ENCODE measurements at places on chromosomes 3 and 15.

GRCh38 chr3:45659661-45660566 is 29.3 kb upstream of the SACM1L start:
- no peak for DNase-seq

DNA sequence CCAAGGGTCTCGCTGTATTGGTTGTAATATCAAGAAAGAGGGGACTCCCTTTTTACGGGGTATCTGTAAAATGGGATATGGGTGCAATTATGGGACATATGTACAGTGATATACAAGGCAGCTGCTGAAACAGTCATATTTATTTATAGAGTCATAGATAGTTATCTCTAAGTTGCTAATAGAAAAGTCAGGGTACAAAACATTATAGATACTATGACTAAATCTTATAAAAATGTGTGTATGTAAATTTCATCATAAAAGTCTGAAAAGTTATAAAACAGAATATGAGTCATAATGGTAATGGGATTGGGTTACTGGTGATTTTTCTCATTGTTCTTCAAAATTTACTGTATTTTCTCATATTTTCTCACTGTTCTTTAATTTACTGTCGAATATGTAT is 344.9 kb upstream of the SLCO3A1 start:
- no peak for DNase-seq

DNA sequence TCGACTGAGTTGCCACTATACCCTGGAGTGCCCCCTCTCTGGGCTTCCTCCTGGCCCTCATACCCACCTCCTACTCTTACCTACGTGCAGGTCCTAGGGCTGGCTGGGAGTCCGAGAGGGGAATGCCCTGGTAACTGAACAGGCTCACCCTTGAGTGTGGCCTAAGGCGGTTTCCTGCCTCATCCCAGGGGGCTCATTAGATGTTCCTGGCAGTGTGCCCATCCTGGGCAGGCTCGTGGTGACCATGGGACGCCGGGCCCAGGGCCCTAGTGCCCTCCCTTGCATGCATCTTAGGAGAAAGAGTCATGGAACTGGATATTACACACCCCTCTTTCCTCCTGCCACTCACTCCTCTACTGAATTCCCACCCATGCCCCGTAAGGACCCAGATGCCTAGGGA is 2.8 kb downstream of the SEMA4B start:
- DNase-seq = no peak

GRCh38 chr15:28933710-28934445 is 48.1 kb downstream of the APBA2 start:
- DNase-seq = no peak

GRCh38 chr3:52379610-52380009 is 63.5 kb downstream of the DNAH1 start:
- DNase-seq = no peak

DNA sequence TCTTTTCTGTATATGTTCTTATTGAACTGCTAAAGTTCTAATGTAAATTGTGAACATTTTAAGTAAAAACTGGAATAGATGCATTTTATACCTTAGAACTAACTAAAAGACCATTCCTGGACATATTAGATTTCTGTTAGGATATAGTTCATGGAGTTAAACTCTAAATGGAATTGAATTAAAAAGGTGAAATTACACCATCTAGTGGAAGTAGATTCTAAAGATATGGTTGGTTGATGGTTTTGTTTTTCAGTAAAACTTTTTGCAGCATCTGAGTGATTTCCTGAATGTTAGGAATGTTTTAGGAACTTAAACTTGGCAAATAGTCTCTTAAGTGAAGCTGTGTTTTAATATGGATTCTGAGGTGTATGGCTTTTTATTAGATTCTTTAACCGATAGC is 96.8 kb downstream of the SLMAP start:
- DNase-seq = no peak

DNA sequence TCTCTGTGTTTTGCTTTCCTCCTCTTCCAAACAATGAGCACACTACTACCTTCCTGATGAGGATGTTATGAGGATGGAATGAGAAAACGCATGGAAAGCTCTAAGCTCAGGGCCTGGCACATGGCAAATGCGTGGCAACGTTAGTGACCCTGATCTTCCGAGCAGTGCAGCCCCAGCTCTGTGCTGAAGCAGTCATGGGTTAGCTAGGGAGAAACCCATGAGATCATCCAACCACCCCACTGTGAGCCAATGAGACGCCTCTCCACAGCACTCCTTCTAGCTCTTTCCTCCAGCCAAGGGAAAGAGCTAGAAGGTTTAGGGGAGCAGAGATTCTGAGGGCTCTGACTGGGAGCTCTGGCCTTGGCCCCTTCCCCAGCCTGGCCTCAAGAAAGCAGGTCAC is 4.5 kb downstream of the CPN2 start:
- no peak for DNase-seq

DNA sequence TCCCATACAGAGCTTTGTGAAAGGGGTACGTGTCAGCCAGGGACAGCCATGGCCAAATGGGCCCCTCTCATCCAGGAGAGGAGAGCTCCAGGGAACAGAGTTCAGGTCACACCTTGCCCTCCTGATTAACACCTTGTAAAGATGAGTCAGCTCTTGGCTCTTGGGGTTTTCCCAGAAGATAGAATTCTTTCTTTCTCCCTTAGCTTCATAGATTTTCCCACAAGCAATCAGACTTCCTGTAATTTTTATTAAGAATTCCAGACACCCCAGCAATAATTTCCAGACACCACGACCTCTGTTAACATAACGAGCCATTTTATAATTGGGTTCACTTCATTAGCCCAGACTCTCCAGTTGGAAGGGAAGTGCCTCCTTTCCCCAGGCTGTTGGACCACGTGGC is 86.4 kb downstream of the LRTM1 start:
- no peak for DNase-seq

DNA sequence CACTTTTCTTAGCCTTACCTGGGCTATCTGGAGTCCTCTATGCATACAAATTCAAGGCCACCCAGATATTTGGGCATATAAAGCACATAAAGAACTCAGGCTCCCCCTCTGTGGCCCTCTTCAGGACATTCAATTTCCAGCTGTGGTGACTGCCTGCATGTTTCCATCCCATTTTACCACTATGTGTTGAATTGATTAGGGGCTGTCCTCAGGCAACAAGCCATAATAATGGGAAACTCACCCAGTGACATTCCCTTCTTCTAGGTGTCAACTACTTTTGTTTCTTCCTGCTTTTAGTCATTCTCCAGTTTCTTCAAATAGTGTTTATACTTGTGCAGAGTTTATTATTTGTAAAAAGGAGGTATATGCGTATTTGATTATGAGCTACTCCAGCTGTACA is 18.0 kb downstream of the NRG4 start:
- DNase-seq = no peak

- DNase-seq = no peak
Measured at GRCh38 chr3:152260026-152260425, 8.7 kb upstream of the MBNL1 start.

- DNase-seq = no peak
Measured at GRCh38 chr15:70535955-70536338, 227.4 kb downstream of the UACA start.

- no peak for DNase-seq
Measured at GRCh38 chr3:126555795-126556636, 2.7 kb downstream of the C3orf22 start.

- no peak for DNase-seq
Measured at GRCh38 chr3:5198986-5199731, 11.7 kb downstream of the EDEM1 start.

GRCh38 chr3:156563900-156564682 is 9.2 kb upstream of the SSR3 start:
- no peak for DNase-seq

GRCh38 chr3:5690904-5691532 is 503.5 kb downstream of the EDEM1 start:
- DNase-seq = no peak

- DNase-seq = no peak
Measured at GRCh38 chr15:38899300-38899699, 334.7 kb upstream of the RASGRP1 start.

- DNase-seq = no peak
Measured at GRCh38 chr3:50417637-50418033, 58.3 kb upstream of the TMEM115 start.

GRCh38 chr3:24123596-24123995 is 178.5 kb downstream of the NR1D2 start:
- DNase-seq = no peak

- no peak for DNase-seq
Measured at GRCh38 chr3:170220871-170221270, 1.4 kb upstream of the PRKCI start.

- DNase-seq = no peak
Measured at GRCh38 chr15:52505151-52505550, 23.5 kb downstream of the MYO5A start.

DNA sequence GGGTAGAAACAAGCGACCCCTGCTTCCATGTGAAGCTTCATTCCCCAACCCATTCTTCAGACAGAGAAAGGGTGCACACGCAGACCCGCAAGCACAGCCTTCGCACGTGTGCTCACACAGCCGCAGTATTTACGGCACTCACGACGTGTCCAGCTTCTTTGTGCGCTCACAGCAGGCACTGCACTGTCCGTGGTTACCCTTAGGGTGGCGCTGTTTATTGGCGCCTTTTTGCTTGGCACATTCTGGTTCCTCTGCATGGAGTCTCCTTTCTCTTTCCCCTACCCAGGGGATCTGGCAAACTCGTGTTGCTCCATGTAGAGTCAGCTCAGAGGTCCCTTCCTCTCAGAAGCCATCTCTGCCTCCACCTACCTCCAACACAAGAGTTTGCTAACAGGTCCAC is 115.1 kb downstream of the SLCO3A1 start:
- DNase-seq = no peak

DNA sequence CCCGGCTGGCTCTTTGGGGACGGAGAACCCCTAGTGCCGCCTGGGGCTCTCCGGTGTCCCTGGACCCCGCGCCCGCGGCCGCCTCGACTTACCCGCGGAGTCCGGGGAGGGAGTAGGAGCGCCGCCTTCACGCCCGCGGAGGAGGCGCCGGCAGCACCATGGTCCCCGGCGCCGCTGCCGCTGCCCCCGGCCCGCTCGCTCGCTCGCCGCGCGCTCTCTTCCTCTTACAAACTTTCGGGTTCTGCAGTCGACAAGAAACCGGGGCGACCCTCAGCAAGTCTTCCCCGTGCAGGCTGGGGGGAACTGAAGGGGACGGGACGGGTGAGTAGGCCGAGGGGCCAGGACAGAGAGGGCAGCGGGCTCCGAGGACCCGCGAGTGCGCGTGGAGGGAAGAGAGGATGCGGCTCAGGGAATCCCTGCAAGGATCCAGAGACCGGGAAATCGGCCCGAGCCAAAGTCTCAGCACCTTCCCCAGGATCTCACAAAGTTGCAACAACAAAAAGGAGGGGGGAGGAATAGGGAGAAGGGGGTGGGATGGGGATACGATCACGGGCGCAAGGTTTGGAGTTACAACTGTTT is 2.0 kb downstream of the FOXP1 start:
- DNase-seq = no peak

GRCh38 chr15:67074886-67075229 is 9.5 kb downstream of the SMAD3 start:
- DNase-seq = no peak

- DNase-seq = no peak
Measured at GRCh38 chr3:157667493-157667892, 164.3 kb upstream of the VEPH1 start.

GRCh38 chr15:58551764-58552504 is 120.1 kb downstream of the LIPC start:
- peak; percentile 49 for DNase-seq

GRCh38 chr3:106946866-106947265 is 430.4 kb upstream of the CCDC54 start:
- DNase-seq = no peak

DNA sequence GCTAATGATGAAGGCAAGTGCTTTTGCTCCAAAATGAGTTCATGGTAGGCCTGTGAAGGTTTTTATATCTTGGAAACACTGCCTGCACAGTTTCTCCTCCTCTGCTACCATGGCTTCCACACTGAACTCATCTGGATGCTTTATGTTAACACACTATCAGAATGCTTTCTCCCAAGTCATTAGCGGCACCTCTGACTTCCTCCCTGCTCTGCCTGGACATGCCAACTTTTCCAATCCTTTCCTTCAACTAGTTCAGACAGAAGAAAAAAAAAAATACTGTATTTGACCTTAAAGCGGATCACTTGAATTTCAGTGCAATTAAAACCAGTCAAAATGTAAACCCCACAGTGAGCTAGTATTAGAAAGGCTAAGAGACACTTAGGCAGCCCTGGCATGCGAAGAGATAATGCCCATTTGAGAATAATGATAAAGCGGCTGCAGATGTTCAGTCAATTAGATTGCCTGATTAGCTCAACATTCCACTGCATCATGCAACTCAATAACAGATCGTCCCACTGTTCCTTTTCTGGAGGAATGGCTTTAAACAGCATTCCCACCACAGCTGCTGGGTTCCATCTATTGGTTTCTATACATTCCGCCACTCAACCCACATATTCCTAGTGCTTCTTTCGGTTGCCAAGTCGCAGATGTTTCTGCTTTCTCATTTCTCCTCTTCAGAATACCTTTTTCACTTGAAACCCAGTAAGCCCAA is 51.7 kb downstream of the CNTN3 start:
- DNase-seq = no peak

GRCh38 chr3:183185696-183186095 is 23.2 kb upstream of the LAMP3 start:
- peak; percentile 43 for DNase-seq

DNA sequence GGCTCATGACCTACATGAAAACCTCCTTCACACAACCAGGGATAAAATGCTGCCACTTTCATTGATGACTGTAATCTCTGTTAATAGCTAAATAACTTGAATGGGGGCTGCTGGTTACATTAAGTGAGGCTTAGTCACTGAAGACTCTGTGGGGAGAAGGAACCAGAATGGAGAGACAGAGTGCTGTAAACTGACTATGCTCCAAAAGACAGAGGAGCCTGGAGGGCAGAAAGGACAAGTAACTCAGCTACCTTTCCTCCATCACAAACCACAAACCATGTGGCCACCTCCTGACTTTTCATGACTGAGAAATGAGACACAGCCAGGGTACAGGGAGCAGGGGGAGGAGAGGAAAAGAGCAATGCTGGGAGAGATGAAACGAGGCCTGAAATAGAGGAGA is 97.1 kb upstream of the TRIM42 start:
- no peak for DNase-seq

- peak; percentile 45 for DNase-seq
Measured at GRCh38 chr3:40317061-40317855, 7.8 kb downstream of the EIF1B start.

- DNase-seq = no peak
Measured at GRCh38 chr3:69370156-69370883, 15.6 kb downstream of the FRMD4B start.

- no peak for DNase-seq
Measured at GRCh38 chr3:151345859-151346258, 16.5 kb upstream of the P2RY13 start.

DNA sequence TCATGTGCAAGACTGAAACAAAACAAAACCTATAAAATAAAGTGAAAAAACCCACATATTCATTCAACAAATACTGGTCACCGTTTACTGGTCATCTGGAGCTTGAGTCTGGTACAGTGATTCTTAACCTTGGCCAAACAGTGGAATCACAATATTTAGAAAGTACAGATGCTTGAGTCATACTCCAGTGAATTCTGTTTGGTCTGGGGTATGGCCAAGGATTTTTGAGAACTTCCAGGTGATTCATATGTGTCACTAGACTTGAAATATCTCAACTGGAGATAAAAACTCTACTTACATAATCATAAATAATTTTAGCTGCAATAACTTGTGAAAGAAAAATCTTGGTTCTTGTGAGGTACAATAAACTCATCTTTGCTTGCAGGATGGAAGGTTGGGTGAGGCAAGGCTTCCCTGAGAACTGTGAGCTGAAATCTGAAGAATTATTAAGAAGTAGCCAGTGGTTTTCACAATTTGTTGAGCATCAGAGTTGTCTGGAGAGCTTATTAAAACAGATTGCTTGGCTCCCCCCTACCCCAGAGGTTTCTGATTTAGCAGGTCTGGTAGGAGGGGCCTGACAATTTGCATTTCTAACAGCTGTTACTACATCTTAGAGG is 9.6 kb downstream of the NEK11 start:
- DNase-seq = no peak

- DNase-seq = no peak
Measured at GRCh38 chr3:7211740-7212139, 350.8 kb downstream of the GRM7 start.

All from pulmonary artery endothelial cell (primary cell).